ENCODE measurements at places on chromosomes 7 and 10.
A peak's percentile ranks its signal among the peaks of the same experiment; 100 is the strongest.

- DNase-seq, result no peak
Measured at GRCh38 chr7:116799916-116800315, 62.5 kb upstream of the CAPZA2 start.

DNA sequence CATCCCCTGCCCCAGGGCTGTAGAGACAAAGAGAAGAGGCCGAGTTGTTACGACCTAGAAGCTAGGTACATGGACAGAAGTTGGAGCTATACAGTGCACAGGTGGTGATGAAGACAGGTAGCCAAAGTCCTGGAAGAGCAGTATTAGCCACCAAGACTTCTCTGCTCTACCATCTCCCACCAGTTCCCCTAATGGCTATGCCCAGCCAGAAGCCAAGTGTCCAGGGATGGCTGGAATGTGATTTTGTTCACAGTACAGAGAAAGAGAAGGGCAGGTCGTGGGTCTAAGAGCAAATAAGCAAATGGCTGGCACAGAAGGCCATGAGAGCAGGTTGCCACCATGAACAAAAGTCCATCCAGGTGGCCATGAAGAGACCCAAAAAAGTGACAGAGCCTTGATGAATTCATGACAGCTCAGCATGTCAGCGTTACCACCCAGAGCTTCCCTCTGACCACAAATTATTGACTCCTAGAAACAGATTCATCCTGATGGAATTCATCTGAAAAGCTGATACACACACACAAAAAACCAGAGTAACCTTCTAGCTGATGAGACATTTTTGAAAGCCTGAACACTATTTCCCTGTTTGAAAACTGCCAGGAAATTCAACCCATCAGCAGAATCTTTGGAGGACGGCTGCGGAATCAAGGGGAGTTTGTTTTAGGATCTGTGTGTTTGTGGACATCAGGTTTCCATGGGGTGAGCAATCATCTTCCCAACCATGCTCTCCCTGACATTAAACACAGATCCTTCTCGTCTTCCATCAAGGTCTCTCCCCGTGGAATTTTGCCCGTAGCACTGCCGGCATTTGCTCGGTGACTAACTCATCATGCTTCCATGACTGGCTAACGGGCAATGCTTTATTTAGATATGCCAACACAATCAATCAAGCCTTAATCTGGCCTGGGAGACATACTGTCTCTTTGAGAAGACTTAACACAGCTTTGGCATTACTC lies 906.7 kb upstream of the AUTS2 start:
- no peak for DNase-seq

GRCh38 chr7:37052705-37053104 lies 328.4 kb upstream of the AOAH start:
- DNase-seq, result no peak

DNA sequence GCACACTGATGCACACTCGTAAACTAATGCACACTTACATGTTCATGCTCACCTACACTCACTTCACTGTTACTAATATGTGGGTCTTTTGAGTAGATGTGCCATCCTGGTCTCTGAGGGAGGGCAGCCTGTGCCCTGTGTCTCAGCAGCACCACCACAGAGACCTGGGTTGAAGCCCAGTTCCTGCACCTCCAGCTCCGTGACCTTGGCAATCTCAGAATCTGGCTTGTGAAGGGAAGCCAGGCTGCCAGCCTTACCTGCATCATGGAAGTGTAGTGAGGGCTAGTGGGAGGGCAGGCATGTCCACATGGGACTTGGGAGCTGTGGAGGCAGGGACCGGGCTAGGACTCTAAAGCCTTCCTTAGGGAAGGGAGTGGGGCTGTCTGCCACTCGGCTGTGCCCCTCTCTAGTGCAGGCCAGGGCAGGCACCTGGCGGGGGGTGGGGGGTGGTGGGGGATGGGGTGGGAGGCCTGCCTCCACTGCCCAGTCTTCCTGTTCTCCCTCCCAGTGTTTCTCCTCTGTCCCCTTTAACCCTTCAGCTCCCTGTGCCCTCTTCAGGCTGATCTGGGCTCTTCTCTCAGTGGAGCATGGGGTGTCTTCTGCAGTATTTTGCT lies 8.1 kb downstream of the ADCY1 start:
- no peak for DNase-seq

DNA sequence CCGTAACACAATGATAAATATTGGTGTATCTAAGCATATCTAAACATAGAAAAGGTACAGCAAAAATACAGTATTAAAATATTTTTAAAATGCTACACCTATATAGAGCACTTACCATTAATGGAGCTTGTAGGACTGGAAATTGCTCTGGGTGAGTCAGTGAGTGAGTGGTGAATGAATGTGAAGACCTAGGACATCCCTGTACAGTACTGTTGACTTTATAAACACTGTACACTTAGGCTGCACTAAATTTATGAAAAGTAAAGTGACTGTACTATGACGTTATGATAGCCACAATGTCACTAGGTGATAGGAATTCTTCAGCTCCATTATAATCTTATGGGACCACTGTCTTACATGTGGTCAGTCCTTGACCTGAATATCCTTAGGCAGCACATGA lies 147.0 kb downstream of the GLI3 start:
- DNase-seq, result no peak

DNA sequence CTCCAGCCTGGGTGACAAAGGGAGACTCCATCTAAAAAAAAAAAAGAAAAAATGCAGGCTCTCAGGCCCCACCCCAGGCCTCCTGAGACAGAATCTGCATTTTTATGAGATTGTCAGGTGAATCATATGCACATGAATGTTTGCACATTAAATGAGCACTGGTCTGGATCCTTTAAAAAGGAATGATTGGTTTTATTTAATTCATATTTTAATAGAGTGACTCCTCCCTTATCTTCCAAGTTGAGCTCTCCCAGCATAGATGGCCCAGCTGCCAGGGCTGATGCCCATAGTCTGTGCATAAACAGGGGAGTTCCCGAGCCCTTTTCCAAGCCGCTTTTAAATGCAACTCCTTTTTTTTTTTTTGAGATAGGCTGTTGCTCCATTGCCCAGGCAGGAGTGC lies 28.5 kb downstream of the CUX1 start:
- DNase-seq, result no peak

DNA sequence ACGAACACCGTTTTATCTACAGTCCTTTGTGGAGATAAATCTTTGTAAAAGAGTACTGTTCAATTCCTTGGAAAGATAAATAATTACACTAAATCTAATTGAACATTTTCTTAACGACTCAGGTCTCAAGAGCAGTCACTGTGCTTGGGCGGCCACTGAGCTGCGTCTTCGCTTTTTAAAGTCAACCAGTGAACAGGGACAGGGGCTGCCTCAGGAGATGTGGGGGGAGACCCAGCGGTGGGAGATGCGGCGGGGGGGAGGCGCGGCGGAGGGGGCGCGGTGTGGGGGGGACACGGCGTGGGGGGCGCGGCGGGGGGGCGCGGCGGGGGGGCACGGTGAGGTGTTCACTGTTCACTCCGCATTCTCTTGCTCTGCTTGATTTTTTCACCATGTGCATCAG lies 39.8 kb downstream of the CAMK2B start:
- DNase-seq, result no peak

GRCh38 chr10:44573821-44574220 lies 188.9 kb upstream of the CXCL12 start:
- no peak for DNase-seq

DNA sequence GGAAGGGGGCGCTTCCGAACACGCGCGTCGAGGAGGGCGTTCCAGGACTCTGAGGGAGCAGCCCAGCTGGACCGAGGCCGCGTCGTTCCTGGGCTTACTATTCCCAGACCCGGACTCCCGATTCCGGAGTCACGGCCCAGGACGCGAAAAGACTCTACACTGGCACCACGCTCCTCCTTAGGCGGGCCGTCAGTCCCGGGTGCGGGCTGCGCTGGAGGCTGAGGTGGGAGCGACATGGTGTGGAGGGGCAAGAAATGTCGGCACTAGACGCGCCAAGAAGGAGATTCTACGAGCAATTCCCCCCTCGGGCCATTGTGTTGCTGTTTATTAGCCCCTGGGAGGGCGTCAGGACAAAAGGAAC lies 584 bp upstream of the RUNDC3B start:
- DNase-seq, result no peak

DNA sequence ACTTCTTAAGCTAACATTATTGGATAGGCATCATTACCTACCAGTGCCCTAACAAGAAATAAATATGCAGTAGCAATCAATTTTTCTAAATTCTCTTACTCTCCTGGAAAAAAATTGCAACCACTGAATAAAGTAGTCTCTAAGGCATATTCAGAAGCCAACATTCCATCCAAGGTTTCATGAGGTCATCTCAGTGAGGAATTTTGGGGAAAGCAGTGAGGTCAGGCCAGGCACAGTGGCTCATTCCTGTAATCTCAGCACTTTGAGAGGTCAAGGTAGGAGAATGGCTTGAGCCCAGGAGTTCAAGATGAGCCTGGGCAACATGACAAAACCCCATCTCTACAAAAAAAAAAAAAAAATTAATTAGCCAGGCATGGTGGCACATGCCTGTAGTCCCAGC lies 75.9 kb upstream of the GHITM start:
- no peak for DNase-seq

DNA sequence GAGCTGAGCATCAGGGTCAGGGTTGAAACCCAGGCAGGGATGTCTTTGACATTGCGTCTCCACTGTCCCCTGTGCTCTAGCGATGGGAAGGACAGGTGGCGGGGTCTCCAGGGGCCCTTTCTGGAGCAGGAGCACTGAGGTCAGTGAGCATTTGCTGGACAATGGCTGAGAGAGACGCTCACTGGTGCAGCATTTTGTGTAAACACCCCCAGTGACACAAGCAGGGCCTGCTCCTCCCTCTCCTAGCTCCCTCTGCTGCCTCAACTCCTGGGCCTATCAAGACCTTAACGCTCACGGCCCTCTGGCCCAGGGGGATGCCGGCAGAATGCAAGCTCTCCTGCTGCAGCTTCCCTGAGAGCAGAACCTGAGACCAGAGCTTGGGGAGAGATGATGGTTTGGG lies 17.4 kb upstream of the INMT start:
- no peak for DNase-seq

DNA sequence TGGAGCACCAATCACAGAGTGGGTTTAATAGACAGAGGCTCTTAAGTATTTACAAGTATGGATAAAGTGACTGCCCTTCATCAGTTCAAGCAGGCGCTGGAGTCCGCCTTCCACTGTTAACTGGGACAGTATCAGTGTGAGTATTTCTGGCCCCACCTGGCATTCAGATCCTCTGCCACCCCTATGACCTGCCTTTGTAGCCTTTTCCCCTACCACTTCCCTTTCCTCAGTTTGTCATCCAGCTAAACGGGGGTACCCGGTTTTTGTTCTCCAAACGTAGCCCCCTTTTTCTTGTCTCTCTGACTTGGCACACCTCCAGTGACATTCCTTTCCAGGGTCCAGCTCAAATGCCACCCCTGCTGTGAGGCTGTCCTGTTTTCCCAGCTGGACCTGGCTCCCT lies 134.4 kb downstream of the SNX10 start:
- DNase-seq, result no peak

DNA sequence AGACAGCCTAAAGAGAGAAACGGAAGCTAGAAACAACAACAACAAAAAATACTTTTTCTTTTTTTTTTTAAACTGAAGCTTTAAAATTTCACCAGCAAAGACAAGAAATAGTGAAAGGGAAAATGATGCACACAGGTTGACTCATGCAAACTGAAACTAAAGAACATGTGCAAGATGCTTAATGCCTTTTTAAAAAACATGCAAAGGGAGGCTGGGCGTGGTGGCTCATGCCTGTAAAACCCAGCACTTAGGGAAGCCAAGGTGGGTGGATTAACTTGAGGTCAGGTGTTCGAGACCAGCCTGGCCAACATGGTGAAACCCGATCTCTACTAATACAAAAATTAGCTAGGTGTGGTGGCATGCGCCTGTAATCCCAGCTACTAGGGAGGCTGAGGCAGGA lies 15.1 kb upstream of the CUBN start:
- peak; percentile 61 for DNase-seq

DNA sequence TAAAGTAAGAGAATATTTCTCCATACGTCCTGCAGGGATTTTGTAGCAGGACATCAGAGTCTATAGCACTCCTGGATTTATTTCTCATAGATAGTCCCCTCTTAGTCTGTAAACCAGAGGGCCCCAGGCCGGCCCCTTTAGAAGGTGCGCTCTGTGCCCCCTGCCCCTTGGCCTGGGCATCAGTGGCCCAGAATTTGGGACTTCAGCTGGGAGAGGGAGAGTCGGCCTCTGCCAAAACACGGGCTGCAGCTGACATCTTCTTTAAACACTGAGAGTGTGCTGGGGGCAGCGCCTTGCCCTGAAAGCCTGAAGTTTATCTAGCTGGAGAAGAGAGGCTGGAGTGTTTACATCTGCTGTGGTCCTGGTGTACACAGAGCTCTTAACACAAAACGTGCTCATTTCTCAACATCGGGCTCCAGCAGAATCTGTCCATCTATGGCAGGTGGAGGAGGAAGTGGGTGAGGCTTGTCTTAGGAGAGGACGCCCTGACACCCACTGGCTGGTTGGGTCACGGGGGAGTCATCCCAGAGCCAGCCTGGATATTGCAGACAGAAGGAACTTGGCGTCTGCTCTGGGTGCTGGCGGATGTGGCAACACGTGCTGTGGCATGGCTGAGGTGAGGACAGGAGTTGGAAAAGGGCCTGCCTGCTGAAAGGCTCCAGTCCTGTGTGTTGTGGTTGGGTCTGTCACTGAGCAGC lies 5.0 kb upstream of the TACR2 start:
- DNase-seq, result no peak

DNA sequence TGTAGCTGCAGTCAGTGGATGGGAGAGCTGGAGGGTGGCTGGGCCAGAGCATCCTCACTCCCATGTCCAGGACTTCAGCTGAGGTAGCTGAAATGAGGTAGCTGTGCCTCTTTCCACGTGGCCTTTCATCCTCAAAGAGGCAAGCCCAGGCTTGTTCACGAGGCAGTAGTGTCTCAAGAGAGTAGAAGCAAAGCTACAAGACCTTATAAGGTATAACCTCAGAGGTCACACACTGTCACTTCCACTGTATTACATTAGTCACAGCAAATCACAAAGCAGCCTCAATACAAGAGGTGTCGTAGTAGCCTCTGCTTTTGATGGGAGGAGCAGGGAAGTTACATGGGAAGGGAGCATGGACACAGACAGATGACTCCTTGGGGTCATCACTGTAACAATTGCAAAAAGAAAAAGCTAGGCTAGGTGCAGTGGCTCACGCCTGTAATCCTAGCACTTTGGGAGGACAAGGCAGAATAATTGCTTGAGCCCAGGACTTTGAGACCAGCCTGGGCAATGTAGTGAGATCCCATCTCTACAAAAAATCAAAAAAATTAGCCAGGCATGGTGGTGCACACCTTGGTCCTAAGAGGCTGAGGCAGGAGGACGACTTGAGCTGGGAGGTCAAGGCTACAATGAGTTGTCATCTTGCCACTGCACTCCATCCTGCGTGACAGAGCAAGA lies 97.5 kb downstream of the SKIDA1 start:
- no peak for DNase-seq
